ENCODE measurements at places on chromosomes 1 and 21.

DNA sequence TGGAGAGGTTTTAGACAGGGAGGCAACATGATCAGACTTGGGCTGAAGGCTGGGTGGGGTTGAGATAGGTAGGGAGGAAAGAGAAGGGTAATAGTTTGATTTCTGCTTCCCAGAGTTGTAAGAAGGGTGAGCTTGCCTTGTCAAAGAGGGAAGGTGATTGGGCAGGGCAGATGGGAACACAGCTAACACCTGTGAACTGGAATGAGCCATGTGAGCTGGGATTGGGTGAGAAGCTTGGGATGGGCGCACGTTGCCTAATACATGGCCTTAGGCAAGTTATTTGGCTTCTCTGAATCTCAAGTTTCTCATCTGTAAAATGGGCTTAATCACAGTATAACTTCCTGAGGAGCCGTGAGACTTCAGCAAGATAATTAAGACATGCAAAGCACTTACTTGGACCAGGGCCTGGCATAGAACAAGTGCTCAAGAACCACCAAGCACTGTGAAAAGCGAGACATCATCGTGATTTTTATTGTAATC is 33.8 kb upstream of the ID3 start:
- no peak for DNase-seq

DNA sequence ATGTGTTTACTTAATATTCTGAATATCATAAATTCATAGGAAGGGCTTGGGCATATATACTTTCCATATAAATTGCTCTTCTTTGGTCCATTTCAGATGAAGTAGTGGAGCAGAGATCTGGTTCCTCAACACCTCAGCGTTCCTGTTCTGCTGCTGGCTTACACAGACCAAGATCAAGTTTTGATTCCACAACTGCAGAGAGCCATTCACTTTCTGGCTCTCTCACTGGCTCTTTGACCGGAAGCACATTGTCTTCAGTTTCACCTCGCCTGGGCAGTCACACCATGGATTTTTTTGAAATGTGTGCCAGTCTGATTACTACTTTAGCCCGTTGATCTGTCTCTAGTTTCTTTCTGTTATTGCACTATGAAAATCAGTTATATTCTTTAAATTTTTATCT is 62.3 kb downstream of the PRKAA2 start:
- DNase-seq, result no peak

DNA sequence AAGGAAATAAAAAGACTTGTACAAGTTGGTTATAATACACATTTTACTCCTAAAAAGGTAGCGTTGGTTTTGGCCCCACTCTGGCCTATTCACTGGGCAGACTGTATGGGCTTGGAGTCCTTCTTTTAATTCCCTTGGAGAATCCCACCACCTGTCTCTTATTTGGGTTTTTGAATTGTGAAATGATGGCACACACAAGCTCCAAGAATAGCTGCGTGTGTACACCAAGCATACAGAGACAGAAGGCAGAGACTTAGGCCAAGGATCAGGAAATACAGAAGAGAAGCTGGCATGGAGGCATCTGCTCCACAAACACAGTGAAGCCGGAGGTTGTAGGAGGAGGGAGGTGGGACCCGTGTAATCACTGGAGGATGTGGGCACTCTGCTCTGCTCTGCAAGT is 29.1 kb downstream of the DDR2 start:
- no peak for DNase-seq

GRCh38 chr1:55129194-55129728 is 85.9 kb downstream of the USP24 start:
- no peak for DNase-seq

DNA sequence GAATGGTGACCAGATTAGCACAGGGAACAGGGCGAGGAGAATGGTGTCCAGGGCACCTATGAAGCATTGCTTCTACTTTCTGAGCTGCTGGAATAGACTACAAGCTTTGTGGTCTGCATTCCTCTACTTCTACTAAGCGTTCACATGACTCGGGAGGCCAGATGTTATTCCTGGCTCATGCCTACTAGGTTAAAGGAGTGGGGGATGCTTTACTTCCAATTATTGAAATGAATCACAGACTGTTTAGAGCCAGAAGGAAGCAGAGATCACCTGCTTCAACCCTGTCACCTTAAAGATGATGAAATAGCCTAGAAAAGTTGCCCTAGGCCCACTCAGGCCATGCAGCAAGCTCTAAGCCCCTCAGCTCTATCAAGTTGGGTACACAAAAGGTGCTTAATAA is 633.5 kb downstream of the KIF26B start:
- DNase-seq, result no peak

DNA sequence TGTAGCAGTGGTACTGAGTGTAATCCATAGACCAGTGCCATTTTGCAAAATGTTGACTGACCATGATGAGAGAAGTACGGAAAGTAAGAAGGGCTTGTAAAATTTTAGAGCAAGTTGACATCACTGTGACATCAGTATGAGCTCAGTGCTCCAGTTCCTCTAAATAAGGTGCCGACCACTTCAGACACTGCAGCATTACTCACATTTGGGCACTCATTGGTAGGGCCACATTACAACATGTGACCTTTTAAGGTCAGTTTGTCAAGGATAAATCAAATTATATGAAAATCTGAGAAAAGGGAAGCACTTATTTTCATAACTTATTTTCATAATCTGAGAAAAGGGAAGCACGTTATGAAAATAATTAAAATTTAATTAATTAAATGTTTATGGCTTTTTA is 128.0 kb upstream of the ERG start:
- DNase-seq, result no peak

DNA sequence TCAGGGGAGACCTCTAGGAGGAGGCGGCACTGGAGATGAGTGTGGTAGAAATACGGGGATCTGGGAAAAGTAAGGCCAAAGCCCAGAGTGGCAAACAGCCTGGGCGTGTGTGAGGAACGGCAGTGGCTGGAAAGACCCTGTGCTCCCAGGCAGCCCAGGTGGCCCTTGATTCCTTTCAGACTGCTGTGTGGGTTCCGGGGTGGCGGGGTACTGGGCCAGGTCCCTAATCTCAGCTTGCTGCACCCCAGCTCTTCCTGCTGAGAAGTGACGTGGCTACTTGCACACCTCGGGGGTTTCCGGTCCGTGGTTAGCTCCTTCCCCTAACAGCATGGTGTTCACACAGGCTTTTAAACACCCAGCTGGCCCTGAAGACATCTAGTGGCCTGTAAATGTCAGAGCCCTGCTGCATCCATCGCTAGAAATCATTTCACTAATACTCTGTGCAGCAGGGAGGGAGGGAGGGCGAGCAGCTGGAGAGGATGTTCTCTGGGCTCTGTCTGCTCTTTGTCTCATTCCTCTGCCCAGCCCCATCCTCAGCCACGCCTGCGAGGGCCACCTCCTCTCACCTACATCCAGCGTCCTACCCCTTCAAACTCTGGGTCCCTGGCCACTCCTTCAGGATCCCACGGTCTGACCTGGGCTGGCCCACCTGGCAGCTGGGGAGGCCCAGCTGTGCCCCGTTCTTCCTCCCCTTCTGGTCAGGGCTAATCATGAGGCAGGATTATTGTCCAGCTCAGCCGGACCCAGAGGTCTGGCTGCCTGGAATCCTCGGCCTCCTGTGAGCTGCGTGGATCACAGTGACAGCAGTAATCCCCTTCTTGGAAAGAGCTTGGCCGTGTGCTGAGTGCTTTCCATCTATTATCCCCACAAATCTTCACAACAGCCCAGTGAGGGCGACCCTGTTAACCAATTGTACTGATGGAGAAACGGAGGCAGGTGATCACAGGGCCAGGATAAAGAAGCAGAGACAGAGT is 7.2 kb downstream of the ZDHHC18 start:
- no peak for DNase-seq

DNA sequence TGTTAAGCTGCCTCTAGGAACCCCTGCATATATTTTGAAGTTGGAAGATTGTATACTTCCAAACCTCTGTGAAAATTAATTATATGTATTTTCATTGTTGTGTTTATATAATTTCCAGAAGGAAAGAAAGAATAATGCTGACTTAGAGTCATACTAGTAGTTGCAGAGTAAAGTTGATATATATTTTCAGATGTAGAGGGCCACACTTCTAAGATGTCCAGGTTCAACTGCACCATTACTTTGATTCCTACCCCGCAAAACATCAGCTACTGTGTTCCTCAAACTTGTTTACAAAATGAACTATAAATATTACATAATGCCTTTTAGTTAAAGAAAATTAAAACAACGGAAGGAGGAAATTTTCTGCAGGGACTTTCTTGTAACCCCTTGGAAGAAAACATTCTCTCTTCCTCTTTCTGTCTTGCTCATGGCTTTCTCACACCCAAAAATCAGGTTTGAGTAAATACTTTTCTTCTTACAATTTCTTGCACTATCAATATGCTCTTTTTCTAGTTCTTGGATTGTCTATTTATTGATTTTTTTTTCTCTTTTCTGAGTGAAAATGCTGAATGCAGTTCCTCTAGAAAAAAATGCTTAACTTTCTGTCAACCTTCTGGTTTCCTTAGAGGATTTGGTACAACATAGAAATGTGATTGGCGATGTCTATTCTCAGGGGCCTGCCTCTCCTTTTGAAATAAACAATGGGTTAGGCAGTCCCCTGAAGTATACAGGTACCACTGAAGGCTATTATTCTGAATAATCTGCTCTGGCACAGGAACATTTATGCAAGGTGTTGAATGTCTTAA is 867.8 kb downstream of the TTLL7 start:
- no peak for DNase-seq

DNA sequence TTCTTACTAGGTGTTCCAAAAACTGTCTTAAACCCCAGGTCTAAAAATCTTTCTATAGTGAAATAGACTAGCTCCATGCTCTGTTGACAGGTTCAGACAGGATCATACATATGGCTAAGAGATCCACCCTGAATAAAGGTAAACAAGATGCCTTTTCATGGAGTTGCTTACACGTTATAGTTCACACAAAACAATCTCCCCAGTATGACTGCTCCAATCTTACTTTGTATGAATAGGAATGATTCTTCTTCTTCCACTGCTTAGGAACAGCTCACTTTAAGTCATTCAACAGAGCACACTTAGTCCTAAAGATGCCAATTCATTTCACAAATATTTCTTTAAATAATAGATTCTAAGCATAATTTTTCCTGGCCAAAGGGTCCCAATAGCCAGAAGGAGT is 16.0 kb downstream of the ELK4 start:
- no peak for DNase-seq

DNA sequence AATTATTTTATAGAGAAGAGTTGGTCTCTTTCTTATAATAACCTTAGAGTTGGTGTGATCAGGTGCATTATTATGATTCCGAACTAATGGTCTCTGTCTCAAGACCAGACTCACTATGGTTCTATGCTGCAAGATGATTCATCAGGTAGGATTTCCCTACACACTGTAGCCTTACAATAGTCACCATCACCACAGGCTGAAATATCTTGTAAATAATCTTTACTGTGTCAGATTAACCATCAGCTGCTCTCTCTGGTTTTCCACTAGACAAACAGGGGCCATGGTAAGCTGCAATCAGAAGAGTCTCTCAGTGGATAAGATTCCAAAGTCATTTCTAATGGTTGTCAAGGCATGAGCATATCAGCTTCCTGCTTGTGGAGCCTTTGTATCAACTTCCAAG is 4.4 kb upstream of the GBP4 start:
- DNase-seq, result no peak

DNA sequence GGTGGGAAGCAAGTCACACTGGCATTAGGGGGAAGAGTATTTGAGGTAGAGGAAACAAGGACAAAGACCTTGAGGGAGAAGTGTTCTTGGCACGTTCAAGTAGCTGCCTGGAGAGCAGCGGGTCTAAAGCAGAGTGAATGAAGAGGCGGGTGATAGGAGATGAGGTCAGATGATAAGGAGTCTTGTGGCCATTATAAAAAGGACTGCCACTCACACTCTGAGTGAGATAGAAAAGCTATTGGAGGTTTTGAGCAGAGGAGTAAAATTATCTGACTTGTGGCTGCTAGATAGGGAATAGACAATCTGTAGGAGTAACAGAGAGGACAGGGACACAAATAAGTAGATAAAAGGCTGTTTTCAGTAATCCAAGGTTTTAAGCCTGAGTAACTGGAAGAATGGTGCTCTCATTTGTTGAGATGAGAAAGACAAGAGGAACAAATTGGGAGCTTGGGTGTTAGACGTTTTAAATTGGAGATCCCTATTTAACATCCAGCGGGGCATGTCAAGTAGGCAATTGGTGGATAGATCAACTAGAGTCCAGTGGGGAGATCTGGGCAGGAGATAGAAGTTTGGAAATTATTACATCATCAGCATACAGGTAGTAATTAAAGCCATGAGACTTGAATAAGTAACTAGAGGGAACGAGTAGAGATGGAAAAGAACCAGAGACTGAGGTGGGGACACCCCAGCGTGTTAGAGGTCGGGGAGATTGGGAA is 43.7 kb downstream of the HENMT1 start:
- no peak for DNase-seq

- no peak for DNase-seq
Measured at GRCh38 chr21:32135401-32136363, 143.2 kb downstream of the MIS18A start.

DNA sequence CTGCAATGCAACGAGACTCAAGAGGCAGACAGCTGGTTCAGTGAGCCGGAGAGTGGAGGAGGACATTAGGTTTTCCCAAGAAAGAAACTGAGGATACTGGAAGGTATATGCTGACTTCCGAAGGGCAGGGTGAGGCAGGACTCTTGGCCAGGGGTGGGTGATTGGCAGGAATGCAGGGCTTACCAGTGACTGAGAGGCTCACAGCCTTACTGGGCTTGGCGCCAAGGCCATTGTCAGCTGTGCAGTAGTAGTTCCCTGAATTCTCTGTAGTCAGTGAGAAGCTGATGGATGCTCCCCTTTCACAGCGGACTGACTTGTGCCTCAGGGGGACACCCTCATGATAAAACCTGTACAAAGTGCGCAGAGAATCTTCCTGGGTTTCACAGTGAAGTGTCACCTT is 9.6 kb downstream of the FCRL5 start:
- no peak for DNase-seq

- no peak for DNase-seq
Measured at GRCh38 chr1:196324345-196324744, 283.9 kb downstream of the KCNT2 start.

DNA sequence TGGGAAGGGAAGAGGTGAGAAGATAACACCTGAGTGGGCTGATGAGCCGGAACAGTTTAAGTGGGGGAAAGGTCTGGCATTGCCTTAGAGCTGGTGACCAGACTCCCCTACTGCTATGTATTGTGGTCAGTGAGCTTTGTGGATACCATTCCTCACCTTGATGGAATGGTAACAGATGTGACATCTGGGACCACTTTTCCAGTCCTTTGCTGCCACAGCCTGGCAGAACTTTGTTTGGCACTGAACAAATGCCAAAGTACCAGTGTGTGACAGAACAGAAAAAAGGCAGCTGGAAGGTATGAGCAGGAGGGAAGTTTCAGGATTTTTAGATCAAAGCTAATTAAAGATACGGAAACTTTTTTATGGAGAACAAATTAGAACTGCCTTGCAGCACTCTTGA is 6.2 kb downstream of the MED8 start:
- no peak for DNase-seq

GRCh38 chr1:62265956-62266935 is 53.0 kb downstream of the KANK4 start:
- DNase-seq, result no peak

- DNase-seq, result no peak
Measured at GRCh38 chr1:147834810-147835209, 67.8 kb upstream of the GJA8 start.

- no peak for DNase-seq
Measured at GRCh38 chr1:35190784-35191183, 2.2 kb downstream of the SFPQ start.
